ENCODE measurements at places on chromosomes 2 and 18.

- DNase-seq, result no peak
Observed at GRCh38 chr2:23449831-23450331, 64.9 kb downstream of the KLHL29 start.

DNA sequence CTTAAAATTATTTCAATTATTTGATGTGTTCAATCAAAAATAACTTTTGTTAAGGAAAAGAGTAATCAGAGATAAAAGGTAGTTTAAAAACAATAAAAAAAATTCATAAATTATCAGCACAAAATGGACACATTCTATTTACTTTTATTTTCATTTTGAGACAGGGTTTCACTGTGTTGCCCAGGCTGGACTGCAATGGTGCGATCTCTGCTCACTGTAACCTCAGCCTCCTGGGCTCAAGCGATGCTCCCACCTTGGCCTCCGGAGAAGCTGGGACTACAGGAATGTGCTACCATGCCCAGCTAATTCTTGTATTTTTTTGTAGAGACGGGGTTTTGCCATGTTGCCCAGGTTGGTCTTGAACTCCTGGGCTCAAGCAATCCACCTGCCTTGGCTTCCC is 47.1 kb downstream of the LPIN2 start:
- no peak for DNase-seq

- no peak for DNase-seq
Observed at GRCh38 chr2:5846881-5847280, 154.7 kb downstream of the SOX11 start.

- no peak for DNase-seq
Observed at GRCh38 chr2:175918935-175919334, 83.1 kb downstream of the LNPK start.

GRCh38 chr2:127235082-127235702 is 15.1 kb upstream of the CYP27C1 start:
- DNase-seq, result no peak

DNA sequence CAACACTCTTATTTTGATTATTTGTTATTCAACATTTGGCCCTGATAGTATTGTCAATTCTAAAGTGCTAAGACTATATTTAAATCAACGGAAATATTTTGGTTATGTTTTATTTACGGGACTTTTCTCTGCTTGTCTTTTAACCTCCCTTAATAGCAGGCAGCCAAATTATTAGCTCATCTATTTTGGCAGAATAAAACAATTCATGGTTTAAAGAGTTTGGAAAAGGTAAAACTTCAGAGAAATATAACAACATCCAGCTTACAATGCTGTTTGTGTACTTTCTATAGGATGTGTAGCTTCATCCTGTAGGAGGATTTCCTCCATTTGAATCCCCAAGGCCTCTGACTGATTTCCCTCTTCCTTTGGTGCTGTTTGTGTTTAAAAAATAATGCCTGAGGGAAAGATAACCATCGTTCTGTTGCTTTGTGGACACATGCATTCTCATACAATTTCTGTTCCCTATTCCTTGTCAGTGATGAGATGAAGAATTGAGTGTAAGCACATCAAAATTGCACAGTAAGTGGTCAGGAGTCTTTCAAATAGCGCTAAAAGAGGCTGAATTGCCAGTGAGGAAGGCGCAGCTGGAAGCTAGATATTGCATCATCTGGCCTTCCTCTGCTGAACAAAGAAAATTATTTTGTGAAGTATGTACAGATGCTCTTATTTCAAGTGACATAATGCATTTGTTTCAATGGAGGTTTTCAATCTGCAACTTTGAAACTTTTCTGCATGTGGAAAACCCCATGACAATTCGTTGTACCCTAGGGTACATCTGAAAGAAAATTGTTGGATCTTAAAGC is 80.3 kb downstream of the CD28 start:
- peak; percentile 82 for DNase-seq

GRCh38 chr2:159776321-159776720 is 21.7 kb downstream of the CD302 start:
- no peak for DNase-seq

- DNase-seq, result no peak
Observed at GRCh38 chr2:88658326-88658725, 31.1 kb upstream of the EIF2AK3 start.

DNA sequence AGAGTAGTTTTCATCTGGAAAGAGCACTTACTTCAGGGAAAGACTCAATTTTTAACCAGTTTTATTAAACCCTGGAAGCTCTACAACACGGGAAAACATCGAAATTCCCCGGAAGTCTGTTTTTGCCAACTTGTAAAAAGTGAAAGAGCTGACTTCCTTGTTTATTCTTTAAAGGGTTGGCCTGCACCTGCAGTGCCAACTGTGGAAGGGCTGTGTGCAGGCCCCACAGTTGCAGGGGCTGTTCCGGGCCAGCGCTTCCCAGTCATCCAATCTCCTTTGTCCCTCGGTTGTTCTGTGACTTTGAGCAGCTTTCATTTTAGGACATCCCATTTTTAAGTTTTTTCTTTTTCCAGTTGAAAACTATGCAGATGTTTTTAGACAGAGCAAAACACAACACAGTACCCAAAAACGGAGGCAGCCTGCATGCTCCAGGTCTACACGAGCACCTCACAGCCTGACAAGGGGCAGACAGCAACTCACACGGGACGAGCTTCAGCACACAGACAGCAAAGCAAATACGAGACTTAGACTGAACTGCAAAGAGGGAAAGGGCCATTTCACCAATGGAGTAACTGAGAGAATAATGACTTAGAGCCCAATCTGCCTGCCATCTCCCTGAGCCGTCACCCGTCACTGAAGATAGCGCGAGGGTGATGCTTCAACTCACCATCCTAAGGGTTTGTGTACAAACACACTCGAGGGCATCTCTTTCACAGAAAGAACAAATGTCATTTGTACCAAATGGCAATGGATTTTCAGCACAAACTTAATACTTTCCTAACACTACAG is 70.6 kb downstream of the EMILIN2 start:
- no peak for DNase-seq

GRCh38 chr2:8223695-8224346 is 458.0 kb upstream of the ID2 start:
- DNase-seq, result no peak
